GM12864 (cell line): ENCODE measurements at places on chromosomes 16 and 17.

DNA sequence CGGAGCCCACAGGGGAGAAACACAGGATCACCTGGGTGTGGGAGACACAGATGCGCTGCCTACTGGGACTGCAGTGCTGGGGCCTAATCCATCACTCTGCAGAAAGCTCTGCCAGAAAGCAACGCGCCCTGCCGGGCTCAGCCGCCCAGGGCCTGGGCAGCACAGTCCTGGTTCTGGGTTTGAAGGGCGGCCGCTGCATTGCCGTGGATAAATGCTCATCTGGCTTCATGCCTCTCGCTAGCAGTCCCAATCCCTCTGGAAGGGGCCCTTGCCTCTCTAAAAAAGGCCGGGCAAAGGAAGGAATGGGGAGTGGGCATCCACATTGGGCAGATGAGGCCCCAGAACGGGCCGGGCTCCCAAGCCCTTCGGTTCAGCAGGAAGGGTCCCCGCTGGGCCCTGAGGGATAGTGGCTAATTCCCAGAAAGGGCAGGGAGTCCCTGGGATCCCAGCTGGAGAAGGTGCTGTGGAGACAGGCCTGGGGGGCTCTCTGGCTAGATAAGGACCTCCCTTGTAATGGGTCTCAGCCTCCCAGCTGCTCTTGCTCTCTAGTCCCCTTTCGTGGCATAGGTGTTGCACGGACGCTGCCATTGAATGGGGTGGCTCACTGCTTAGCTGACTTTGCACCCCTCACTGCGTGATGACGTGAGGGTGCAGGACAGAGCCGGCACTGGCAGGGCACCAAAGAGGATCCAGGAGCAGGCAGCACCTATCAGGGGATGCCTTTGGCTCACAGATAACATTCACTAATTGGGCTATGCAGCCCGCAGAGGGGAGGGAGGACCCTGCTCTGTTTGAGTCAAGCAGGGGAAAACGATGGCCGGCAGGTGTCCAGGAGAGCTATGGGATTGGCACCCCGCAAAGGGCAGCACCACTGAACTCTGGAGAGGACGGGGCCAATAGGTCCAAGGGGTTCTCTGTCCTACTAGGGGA lies 88.6 kb downstream of the PGS1 start:
- DNase-seq = no peak

DNA sequence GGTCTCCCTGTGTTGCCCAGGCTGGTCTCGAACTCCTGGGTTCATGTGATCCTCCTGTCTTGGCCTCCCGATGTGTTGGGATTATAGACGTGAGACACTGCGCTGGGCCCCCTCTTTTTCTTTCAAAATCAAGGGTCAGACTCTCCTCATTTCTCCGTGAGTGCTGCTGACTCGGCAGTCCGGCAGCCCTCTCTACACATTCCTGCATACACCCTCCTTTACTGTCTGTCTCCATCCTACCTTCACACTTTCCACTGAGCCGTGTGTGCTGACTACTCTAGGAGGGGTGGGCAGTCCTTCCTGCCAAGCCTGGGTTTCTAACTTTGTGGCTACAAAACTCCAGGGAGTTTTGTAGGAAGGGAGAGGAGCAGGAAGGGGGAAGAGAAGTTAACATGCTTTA lies 195.2 kb downstream of the PARN start:
- no peak for DNase-seq

DNA sequence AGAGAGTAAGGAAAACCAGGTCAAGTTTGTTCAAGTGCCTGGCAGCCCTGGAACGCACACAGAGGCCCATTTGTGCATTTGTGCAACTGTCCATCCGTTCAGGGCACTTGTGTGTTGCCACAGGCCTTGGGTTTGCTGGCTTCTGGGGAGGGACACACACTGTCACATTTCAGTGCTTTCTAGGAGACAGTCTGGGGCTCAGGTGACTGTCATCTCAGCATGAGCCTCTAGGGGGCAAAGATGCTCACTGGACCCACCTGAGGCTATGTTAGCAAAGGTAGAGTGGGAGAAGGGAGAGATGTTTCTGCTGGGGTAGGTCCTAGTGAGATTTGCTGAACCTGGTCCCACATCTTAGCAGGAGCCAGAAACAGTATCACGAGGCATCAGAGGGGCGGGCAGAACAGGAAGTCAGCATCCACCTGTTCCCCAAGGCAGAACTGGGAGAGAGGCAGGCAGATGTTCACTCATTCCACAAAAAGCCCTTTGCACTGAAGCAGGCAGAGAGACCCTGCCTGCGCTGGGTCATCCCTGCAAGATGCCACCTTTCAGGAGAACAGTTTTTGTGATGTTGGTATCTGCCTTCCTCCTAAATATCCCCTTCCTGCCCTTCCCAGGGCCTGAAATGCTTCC lies 48.5 kb downstream of the RAI1 start:
- DNase-seq = no peak

DNA sequence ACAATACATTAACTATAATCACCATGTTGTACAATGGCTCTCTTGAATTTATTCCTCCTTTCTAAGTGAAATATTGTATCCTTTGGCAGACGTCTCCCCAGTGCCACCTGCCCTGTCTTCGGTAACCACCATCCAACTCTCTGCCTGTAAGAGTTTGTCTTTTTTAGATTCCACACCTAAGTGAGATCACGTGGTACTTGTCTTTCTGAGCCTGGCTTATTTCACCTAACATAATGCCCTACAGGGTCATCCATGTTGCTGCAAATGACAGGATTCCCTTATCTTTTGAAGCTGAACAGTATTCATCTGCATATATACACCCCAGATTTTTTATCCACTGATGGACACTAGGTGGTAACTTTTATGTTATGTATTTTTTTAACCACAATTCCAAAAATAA lies 24.2 kb downstream of the ORC6 start:
- DNase-seq = no peak

- DNase-seq = no peak
Measured at GRCh38 chr17:66200685-66201092, 8.8 kb upstream of the CEP112 start.
